NCI-H187 treated with DMSO at 0.1 percent for 48 hours (cell line): ENCODE measurements at places on chromosomes 3 and 15.

DNA sequence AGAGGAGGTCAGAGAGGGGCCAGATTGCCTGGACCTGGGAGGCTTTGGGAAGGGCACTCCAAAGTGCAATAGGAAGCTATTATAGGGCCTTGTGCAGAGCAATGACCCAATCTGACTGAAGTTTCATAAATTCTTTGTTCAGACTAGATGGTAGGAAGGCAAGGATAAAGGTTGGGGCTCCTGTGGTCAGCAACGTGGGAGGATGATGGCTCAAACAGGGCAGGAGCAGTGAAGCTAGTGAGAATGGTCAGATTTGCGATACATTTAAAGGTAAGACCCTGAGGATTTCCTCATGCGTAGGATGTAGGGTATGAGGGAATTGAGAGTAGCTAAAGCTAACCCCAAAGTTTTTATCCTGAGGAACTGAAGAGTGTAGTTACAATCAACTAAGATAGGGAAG lies 139.0 kb downstream of the USP13 start:
- DNase-seq = no peak

- no peak for DNase-seq
These were observed 101.8 kb downstream of the BDH1 start for GRCh38 chr3:197454014-197454413.

- DNase-seq = no peak
These were observed 9.4 kb downstream of the NAA50 start for GRCh38 chr3:113736548-113737089.

DNA sequence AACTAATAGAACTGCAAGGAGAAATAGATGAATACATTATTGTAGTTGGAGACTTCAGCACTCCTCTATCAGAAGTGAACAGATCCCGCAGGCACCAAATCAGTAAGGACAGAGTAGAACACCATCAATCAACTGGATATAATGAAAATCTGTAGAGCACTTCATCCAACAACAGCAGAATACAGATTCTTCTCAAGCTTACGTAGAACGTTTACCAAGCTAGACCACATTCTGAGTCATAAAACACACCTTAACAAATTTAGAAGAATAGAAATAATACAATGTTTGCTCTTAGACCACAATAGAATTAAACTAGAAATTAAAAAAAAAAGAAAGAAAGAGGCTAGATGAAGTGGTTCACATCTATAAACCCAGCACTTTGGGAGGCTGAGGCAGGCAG lies 70.7 kb upstream of the NEDD4 start:
- DNase-seq = no peak

DNA sequence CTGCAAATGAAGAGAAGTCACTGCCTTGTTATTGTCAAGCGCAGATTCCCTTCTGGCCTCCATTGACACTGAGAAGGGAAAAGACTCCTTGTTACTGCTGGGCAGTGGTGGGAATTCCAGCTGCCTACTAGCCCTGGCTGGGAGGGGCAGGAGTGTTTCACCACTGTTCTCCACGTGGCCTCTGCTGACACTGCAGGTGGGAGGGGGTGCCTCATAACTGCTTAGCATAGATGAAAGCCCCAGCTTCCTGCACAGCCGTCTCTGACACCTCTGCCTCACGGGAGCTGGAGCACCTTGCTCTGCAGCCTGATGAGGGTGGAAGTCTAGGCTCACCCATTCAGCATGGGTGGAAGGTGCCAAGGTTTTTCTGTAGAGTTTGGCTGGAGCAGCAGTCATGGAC lies 52.1 kb downstream of the TM2D3 start:
- DNase-seq = no peak

GRCh38 chr3:29283231-29284119 lies 2.6 kb downstream of the RBMS3 start:
- no peak for DNase-seq

GRCh38 chr15:48021336-48022086 lies 99.3 kb upstream of the SLC24A5 start:
- DNase-seq = peak; percentile 69

DNA sequence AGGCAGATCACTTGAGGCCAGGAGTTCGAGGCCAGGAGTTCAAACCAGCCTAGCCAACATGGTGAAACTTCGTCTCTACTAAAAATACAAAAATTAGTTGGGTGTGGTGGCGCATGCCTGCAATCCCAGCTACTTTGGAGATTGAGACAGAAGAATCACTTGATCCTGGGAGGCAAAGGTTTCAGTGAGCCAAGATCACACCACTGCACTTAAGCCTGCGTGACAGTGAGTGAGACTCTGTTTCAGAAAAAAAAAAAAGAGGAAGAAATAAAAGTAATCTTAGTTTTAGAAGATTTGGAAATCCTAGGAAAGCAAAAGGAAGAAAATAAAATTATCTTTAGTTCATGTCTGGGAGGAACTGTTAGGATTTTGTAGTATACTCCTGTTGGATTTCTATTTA lies 77.2 kb downstream of the IL12A start:
- DNase-seq = no peak

DNA sequence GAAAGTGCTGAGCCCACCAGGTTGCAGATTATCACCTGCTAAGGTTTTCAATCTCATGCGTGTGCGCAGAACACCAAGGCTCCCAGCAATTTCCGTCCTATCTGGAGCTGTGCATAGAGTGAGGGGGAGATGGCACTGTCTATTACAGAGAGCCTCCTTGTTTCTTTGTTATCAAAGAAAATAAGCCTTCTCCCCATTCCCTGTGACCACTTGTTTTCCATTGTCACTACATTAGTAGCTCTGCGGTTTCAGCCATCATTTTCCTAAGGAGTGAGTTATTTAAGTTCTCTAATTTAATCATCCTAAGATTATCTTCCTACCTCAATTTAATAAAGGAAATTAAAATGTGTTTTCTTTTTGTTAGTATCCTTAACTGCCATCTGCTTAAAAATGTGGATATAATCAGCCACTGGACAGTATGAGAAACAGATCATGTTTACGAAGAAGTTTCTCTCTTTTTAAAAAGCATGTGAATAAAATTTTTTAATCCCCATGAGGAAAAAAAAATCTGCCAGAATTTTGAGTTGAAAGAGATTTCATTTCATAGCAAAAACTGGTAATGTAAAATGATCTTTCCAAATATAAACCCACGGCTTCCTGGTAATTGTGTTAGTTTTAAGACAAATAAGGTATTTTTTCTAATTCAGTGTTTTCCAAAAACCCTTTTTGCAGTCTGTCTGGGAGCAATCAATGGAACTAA lies 172.3 kb upstream of the UBE2E1 start:
- no peak for DNase-seq

GRCh38 chr3:157913741-157914150 lies 192.5 kb downstream of the SHOX2 start:
- no peak for DNase-seq
